ENCODE measurements at places on chromosomes 7 and 10.

GRCh38 chr10:62794306-62794705 is 10.2 kb upstream of the ADO start:
- no peak for DNase-seq

DNA sequence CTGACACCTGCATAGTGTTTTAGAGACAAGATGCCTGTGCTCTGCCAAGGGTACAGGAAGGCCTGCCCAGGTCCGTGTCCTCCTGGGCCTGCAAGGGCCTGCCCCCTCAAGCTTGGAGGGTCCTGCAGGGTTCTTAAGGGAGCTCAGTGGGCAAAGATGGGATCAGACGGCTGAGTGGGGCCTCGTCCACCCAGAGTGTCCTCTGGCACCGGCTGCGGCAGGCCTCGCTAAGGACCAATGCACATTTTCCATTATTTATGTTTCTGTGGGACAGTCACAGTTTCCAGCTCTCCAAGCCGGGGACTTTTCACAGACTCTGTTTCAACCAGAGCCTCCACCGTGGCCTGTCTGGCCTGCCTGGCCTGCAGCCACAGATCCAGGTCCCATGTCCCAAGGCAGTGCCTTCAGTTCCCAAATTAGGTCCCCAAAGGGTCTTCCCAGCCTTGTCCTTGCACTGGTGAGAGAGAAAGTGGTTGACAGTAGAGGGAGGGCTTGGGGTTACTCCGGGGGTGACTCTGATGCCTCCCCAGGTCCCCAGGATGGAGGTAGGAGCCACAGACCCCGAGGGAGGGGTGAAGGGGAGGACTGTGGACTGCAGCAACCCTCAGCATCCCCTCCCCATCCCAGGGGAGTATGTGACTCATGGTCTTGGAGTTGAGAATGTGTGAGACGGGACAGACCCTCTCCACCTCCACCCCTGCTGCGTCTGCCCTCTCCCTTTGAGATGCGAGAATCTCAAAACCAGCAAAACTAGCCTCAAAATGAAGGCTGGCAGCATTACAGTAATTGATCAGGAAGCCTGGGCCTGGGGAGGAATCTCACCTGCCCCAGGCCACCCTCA is 14.8 kb downstream of the MYL10 start:
- DNase-seq: no peak

- no peak for DNase-seq
These were observed 16.7 kb upstream of the RSBN1L start for GRCh38 chr7:77679608-77680007.

- DNase-seq: no peak
These were observed 98.6 kb downstream of the GRK5 start for GRCh38 chr10:119305860-119306513.

DNA sequence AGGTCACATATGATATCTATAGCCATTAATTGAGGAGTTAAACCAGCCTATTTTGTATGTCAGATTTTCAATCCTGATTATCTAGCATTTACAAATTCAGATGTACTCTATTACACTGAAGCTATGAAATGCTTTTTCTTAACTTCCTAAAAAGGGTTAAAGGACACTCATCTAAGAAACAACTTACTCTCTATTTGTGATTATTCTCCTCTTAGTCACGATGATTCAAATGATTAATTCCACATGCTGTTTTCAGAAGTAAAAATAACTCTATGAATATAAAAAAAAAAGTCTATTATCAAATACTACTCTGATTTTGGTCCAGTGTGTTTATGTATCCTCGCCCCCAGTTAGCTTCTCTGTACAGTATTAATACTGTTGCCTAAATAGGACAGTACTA is 1199.9 kb downstream of the GATA3 start:
- DNase-seq: no peak

GRCh38 chr10:92832998-92833650 is 15.2 kb upstream of the EXOC6 start:
- no peak for DNase-seq

DNA sequence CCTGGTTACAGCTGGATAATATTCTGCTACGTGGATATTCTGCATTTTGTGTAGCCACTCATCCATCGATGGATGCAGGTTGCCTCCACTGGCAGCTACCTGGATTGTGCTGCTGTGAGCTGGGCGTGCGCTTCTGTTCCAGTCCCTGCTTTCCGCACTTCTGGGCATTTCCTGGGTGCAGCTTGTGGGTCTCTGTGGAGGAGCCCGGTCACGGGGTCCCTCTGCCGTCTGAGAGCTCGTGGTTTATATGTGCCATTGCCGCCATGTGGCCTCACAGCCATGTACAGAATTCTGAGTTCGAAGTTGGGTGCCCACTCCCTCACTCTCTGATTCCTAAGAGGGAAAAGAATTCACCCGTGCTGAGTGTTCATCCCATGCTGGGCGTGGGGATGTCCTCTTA is 38.3 kb downstream of the JAKMIP3 start:
- no peak for DNase-seq

- peak; percentile 60 for DNase-seq
These were observed 126.5 kb downstream of the FAM107B start for GRCh38 chr10:14648005-14648765.

DNA sequence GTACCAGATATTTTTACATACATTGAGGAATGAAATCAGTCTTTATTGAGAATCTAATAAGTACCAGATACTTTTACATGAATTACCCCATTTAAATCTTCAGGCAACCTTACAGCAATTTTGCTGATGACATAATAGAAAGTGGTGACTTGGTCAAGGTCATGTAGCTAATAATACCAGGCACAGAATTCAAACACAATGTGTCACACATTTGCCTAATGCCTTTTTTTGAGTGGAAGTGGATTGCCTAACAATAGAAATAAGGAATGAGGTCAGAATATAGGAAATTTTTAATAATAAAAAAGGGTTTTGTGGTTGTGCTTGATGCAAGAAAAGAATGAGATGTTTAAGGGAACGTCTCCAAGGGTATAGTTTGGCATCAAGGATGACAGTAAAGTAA is 466.6 kb upstream of the IGFBP3 start:
- no peak for DNase-seq

DNA sequence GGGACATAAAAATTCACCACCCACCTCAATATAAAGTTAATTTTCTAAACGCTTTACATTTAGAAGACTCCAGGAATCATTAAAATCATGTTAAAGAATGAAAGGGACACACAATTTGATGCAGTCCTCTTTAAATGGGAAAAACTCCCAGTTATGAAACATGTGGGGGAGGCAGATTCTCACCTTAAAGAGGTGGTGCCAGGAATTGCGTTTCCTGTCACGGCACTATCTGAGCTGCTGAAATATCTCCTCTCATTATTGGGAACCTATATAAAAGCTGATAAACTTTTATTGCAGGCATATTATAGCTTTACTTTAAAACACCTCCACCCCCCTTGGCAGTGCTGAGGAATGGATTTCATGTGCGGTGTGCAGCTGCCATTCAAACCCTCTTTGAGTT is 94.8 kb upstream of the SORCS3 start:
- no peak for DNase-seq

- peak; percentile 37 for DNase-seq
These were observed 84.3 kb upstream of the PHF14 start for GRCh38 chr7:10889266-10889898.

DNA sequence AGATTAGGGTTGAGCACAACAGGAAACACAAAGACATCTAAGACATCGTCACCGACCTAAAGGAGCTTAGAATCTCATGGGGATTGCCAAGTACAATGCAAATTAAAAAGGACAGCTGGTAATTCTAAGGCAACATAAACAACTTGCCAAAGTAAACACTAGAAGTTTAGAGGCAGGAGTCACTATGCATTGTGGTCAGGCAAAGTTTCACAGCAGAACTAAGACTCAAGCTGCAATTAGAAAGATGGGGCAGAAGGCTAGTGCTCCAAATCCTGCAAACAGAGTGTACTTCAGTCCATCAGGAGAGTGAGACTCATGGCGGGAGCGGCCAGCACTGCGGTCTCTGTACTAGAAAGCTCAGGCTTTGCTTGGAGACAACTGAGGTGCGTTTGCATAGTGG is 52.7 kb downstream of the HIPK2 start:
- no peak for DNase-seq

DNA sequence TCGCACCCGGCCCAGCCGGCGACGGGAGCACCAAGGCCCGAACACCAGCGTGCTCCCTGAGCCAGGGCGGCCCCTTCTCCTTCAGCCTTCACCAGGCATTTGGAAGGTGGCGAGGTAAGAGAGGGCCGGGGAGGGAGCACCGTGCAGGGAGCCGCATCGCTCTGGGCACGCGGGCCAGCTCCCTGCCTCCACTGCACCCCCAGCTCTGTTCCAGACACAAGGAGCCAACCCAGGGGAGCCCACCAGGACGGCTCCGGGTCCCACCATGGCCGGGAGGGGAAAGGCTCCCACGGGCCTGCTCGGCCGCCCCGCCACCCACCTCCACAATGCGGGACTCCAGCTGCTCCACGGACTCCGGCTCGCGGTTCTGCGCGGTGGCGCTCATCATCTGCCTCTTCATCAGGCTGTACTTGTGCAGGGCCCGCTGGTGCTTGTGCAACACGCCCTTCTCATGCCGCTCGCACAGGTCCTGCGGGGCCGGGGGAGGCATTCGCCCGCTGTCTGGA is 15.1 kb downstream of the NUDT1 start:
- DNase-seq: no peak

DNA sequence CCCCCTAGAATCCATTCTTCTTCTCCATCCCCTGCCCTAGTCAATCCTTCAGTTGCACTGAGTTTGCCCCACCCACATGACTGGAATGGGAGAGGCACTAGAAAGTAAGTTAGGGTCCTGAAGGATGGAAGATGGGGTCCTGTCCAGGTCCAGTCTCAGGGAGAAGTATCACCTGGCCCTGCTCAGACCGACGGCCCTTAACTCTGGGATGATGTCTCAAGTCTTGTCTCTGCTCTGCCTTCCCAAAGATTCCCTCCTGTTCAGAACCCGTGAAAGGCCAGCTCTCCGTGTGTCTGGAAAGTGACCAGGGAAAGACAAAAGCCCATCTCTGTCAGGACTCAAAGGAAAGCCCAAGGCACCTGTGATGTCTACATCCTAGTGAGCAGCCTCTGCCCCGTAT is 88.8 kb downstream of the OAT start:
- DNase-seq: no peak

- DNase-seq: no peak
These were observed 71.0 kb upstream of the SH2B2 start for GRCh38 chr7:102215711-102216110.

GRCh38 chr7:7969306-7970236 is 975 bp downstream of the GLCCI1 start:
- peak; percentile 29 for DNase-seq

DNA sequence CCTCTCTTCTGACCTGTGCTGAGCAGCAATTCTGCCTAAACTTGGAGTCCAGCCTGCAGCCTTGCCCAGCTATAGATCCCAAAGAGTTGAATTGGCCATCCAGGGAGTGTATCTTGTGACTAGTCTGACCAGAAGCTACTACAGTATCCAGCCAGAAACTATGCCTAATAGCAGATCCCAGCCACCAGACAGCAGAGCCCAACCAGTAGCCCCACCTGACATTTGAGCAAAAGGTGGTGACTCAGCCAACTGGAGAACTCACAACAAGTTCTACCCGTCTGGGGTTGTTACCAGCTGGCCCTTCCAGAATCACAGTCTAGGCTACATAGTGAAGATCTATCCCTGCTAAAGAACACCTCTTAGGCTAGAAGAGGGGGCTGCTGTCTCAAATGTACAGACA is 315.0 kb downstream of the CRPPA start:
- DNase-seq: no peak

- DNase-seq: no peak
These were observed 578.5 kb upstream of the KCND2 start for GRCh38 chr7:119694506-119694905.

DNA sequence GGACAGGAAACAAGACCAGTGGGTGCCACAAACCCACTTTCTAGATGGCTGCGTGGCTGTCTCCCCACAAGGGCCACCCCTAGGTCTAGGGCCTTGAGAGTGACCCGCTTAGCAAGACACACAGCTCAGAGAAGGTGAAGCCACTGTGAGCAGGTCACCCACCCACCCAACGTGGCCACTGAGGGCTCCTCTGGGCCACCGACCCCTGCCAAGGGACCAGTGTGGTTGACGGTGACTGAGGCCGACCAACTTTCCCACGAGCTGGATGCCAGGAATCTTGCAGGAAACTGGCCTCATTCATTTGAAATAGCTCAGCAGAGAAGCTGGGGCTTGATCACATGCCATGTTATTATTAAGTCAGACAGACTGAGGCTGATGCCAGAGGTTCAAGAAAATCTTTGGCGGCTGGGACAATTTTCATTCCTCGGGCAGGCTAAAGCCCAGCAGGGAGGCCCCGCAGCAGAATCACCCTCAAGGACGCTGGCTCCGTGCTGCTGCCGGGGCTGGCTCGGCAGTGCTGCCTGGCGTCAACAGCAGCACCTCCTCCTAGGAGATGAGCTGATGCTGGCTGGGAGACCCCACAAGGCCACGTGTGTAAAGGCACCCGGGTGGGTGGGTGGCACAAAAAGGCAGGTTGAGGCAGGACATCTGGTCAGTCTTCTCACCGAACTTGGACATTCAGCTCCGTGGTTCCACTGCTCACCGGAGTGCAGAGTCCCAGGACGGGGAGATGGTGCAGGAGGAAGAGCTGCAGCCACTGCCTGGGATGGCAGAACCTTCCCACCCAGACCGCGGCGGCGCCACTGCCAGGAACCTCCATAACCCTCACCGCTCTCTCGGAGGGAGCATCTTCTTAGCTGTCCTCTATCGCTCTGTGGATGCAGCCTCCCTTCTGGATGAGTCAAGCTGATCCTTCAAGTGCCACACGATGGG is 57.8 kb downstream of the ZRANB1 start:
- DNase-seq: no peak

DNA sequence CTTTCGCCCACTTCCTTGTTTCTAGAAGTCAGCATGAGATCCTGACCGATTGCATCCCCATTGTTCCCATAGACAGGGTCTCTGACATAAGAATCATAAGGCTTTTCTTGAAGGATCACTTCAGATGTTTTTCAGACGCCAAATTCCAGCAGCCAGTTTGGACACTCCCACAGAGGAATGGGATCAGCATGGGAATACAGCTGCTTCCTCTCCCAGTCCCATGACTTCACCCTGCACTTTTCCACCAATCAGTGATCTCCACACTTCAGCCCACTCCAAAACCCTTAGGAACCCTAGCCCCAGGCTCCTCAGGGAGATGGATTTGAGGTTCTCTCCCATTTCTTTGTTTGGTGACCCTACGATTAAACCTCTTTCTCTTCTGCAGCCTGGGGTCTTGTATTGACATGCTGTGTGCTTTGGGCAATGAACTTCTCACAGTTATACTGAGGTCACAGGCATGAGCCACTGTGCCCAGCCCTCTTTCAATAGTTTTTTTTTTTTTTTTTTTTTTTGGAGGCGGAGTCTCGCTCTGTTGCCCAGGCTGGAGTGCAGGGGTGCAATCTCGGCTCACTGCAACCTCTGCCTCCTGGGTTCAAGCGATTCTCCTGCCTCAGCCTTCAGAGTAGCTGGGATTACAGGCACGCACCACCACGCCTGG is 52.8 kb upstream of the CHST3 start:
- no peak for DNase-seq

GRCh38 chr10:130231251-130231741 is 95.1 kb downstream of the GLRX3 start:
- no peak for DNase-seq

- DNase-seq: no peak
These were observed 73.3 kb upstream of the PRKG1 start for GRCh38 chr10:51000976-51001375.

- no peak for DNase-seq
These were observed 952 bp downstream of the SRRM3 start for GRCh38 chr7:76202666-76203030.

GRCh38 chr7:50682079-50682478 is 100.6 kb downstream of the GRB10 start:
- DNase-seq: no peak

- DNase-seq: no peak
These were observed 285.0 kb upstream of the KAT6B start for GRCh38 chr10:74541375-74541774.

GRCh38 chr10:126570621-126571602 is 99.6 kb downstream of the C10orf90 start:
- DNase-seq: no peak
